ENCODE measurements at places on chromosomes 11 and 22. TPM values are rescaled to one million over a fixed set of nuclear protein-coding genes. Genes with fewer than 3 reads are reported as not detected.

GRCh38 chr11:77065878-77066228, 918 bp upstream of the CAPN5 start:
- DNase-seq: no peak

The MYBPC3 gene
- total RNA-seq: 0.79 TPM

- no peak for DNase-seq
Measured at GRCh38 chr11:60830478-60831142, 11.3 kb upstream of the CCDC86 start.

GRCh38 chr11:75593286-75593915, 31.3 kb downstream of the SERPINH1 start:
- no peak for DNase-seq

The VPREB1 gene
- total RNA-seq: not detected

DNA sequence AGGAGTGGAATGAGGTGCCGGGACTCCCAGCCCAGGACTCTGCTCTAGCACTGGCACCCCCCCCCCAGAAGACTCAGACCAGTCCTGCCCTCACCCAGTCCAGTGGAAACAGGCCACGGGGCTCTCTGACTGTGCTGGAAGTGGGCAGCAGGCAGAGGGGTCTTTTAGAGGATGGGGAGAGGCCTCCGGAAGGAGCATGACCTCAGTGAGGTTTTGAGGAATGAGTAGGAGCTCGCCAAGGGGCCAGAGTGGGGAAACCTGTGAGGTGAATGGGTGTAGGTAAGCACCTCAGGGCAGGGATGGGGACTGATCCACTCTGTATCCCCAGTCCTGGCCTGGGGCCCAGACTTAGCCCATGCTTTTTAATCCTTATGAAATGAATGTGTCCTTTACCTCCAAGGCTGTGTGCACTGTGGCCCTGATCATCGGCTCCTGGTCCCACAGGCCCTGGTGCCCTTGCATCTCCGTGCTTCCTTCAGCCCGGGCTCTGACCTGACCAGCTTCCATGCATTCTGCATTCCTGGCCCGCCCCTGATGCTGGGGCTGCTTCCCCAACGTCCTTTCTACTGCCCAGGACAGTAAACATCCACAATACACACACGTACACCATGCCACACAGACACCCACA, 24.4 kb upstream of the RFPL3 start:
- DNase-seq: no peak

- no peak for DNase-seq
Measured at GRCh38 chr11:100914415-100915110, 215.1 kb downstream of the PGR start.

DNA sequence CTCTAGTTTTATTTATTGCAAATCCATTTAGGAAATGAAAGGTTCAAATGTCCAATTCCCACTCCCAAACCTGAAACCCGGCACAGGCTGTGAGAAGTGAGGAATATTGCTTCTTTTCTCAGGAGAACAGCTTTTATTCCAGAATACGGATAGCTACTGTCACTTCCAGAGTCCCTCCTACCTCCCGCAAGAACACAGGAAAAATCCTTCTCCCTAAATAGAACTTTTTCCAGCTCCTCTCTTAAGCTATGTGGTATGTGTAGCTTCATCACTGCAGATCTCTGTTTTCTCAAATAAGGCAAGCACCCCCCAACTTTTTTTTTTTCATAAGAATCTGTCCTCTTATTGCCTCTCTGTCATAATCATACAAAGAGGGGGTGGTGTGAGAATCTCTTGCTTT, 126.8 kb downstream of the LARGE1 start:
- no peak for DNase-seq

The MS4A15 gene
- not detected for total RNA-seq

DNA sequence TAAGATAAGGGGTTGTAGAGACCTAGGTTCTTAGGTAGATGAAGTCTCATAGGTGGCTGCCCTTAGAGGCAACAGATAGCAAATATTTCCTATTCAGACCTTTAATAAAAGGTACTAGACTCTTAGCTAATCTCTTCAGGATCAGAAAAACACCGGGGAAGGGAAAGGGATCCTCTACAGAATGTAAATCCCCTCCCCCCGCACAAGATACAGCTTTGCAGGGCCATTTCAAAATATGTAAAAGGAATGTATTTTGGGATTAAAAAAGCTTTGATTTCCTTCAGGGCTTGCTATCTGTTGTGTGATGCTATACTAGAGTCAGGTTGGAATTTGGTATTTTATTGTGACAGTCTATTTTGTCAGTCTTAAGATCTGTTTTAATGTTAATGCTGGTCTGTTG, 113.2 kb downstream of the SWAP70 start:
- DNase-seq: no peak

The PLEKHB1 gene
- total RNA-seq: 1.4 TPM

The FDX1 gene
- total RNA-seq: 20.9 TPM

The KRTAP5-9 gene
- total RNA-seq: 0.37 TPM

DNA sequence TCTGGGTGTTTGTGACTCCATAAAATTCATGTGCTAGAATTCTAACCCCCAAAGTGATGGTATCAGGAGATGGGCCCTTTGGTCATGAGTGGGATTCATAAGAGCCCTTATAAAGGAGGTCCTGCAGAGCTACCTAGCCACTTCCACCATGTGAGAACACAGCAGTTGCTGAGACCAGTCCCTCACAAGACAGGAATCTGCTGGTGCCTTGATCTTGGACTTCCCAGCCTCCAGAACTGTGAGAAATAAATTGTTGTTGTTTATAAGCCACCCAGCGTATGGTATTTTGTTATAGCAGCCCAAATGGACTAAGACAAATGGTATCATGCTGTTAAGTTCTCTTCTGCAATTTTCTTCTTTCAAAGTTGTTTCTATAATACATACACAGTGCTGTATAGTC, 1.5 kb upstream of the PLAAT5 start:
- no peak for DNase-seq

The CHST1 gene
- 2.6 TPM for total RNA-seq

The SCGB2A2 gene
- not detected for total RNA-seq

- DNase-seq: no peak
Measured at GRCh38 chr22:29668673-29669072, 51.1 kb upstream of the CABP7 start.

Measured in omental fat pad (tissue), 4 donors.